Thoracic aorta endothelial cell (primary cell): ENCODE measurements at places on chromosomes 16 and 17. TPM values are rescaled to one million over a fixed set of nuclear protein-coding genes. Genes with fewer than 3 reads are reported as not detected.

SLC47A2 gene
- total RNA-seq, result not detected in 2 replicates

KRTAP9-4 gene
- total RNA-seq, result not detected in 2 replicates

C17orf113 gene
- total RNA-seq, result 0.07 and 0.13 TPM in 2 replicates

NT5M gene
- total RNA-seq, result 0.53 and 0.93 TPM in 2 replicates

TOX3 gene
- 0.27 TPM in 1 of 2 replicates, not detected in the other for total RNA-seq

CD300A gene
- not detected in 2 replicates for total RNA-seq

YBX2 gene
- 0.13 and 0.14 TPM in 2 replicates for total RNA-seq

ITGA2B gene
- 0.22 TPM in 1 of 2 replicates, not detected in the other for total RNA-seq

POLG2 gene
- 12.0 and 12.1 TPM in 2 replicates for total RNA-seq

ADORA2B gene
- total RNA-seq, result 8.5 and 10.7 TPM in 2 replicates

MEIOB gene
- total RNA-seq, result 0.14 and 0.66 TPM in 2 replicates

NACA2 gene
- not detected in 2 replicates for total RNA-seq

VWA3A gene
- 0.29 TPM in 1 of 2 replicates, not detected in the other for total RNA-seq

C16orf92 gene
- total RNA-seq, result not detected in 2 replicates

MAZ gene
- total RNA-seq, result 191 and 192 TPM in 2 replicates

SULT1A1 gene
- total RNA-seq, result 6.0 and 9.6 TPM in 2 replicates

OSBPL7 gene
- 11.3 and 14.9 TPM in 2 replicates for total RNA-seq

KIF2B gene
- not detected in 2 replicates for total RNA-seq

ACOX1 gene
- total RNA-seq, result 64.3 and 67.8 TPM in 2 replicates

SLC13A2 gene
- total RNA-seq, result not detected in 2 replicates

KIAA0513 gene
- 3.6 and 3.8 TPM in 2 replicates for total RNA-seq

ABCC6 gene
- under 0.01 and 0.57 TPM in 2 replicates for total RNA-seq

MT1G gene
- not detected in 2 replicates for total RNA-seq

RIPOR1 gene
- total RNA-seq, result 92.2 and 93.4 TPM in 2 replicates

NEUROD2 gene
- total RNA-seq, result not detected in 2 replicates

DNAAF8 gene
- total RNA-seq, result 0.14 and 0.93 TPM in 2 replicates

KRTAP4-6 gene
- total RNA-seq, result not detected in 2 replicates

BICDL2 gene
- not detected in 2 replicates for total RNA-seq

FAHD1 gene
- total RNA-seq, result 57.3 and 63.8 TPM in 2 replicates

CACNG5 gene
- total RNA-seq, result not detected in 2 replicates

BRIP1 gene
- total RNA-seq, result 17.3 and 20.7 TPM in 2 replicates

SDR42E2 gene
- total RNA-seq, result 0.07 and 0.13 TPM in 2 replicates

AKAP10 gene
- total RNA-seq, result 25.9 and 27.2 TPM in 2 replicates

KLHL10 gene
- total RNA-seq, result not detected in 2 replicates

ITGAX gene
- 0.27 and 2.9 TPM in 2 replicates for total RNA-seq

LAT gene
- 0.66 and 0.79 TPM in 2 replicates for total RNA-seq

SPAG9 gene
- 93.6 and 108 TPM in 2 replicates for total RNA-seq

TP53TG3C gene
- total RNA-seq, result not detected in 2 replicates

MT1X gene
- 48.5 and 48.7 TPM in 2 replicates for total RNA-seq

PLLP gene
- 1.4 and 2.0 TPM in 2 replicates for total RNA-seq

CDC6 gene
- total RNA-seq, result 53.5 and 53.7 TPM in 2 replicates

MATCAP1 gene
- total RNA-seq, result 15.4 and 16.2 TPM in 2 replicates
